ENCODE measurements at places on chromosomes 1 and 21. TPM values are rescaled to one million over a fixed set of nuclear protein-coding genes. Genes with fewer than 3 reads are reported as not detected.

DNA sequence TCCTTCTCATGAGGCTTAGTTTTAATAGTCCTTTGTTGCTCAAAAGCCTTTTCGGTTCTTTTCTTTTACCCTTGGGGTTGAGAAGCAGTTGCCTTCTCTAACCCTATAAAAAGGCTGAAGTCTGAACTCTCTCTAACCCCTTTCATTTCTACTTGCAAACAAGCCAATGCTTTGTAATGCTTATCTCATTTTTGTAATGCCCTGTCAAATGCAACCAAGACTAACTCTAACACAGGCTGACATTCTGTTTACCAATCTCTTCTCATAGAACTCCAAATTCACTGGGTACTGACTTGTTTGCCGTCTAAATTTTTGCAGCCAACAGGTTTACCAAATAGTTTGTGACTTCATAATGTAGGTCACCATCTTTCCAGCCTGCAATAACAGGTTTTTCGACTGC is 233.9 kb upstream of the SNX7 start:
- DNase-seq: no peak

DNA sequence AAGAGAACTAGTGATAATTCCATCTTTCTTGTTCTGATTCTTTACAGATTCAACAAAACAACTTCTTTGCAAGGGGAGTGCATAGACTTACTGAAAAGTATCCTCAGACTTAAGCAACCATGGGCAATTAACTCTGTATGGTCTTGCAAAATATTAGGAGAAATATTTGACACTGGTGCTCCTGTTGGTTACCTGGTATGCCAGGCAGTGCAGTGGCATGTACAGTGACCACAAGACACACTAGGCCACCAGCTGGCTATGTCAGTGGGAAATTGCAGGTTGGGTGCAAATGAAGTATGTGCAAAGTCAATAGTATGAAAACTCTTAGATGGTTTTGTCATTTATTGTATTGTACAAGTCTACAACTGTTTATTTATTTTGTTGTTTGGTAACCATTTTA is 34.5 kb downstream of the EPS15 start:
- no peak for DNase-seq

- DNase-seq: no peak
These were observed 522 bp downstream of the TEX35 start for GRCh38 chr1:178513278-178513983.

DNA sequence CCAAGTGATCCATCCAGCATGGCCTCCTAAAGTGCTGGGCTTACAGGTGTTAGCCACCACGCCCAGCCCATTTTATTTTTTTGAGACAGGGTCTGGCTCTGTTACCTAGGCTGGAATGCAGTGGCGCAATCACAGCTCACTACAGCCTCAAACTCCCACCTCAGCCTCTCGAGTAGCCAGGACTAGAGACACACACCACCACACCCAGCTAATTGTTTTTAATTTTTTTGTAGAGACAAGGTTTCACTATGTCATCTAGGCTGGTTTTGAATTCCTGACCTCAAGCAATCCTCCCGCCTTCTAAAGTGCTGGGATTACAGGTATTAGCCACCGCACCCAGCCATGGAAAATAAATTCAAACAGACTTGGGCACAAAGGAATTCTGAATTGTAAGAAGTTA is 31.9 kb downstream of the PUM1 start:
- no peak for DNase-seq

- peak; percentile 1 for DNase-seq
These were observed 524.0 kb downstream of the LRRIQ3 start for GRCh38 chr1:73673971-73674370.

SPRR2F gene
- not detected for total RNA-seq

C1orf146 gene
- not detected for total RNA-seq

IVL gene
- total RNA-seq: not detected

- DNase-seq: peak; percentile 37
These were observed 18.7 kb upstream of the GOLT1A start for GRCh38 chr1:204232526-204232925.

GRCh38 chr1:210731193-210731592 is 402.5 kb downstream of the HHAT start:
- no peak for DNase-seq

GRCh38 chr1:201349092-201349491 is 28.4 kb downstream of the TNNT2 start:
- no peak for DNase-seq

- peak; percentile 42 for DNase-seq
These were observed 138.2 kb downstream of the COL24A1 start for GRCh38 chr1:86018283-86018923.

DNA sequence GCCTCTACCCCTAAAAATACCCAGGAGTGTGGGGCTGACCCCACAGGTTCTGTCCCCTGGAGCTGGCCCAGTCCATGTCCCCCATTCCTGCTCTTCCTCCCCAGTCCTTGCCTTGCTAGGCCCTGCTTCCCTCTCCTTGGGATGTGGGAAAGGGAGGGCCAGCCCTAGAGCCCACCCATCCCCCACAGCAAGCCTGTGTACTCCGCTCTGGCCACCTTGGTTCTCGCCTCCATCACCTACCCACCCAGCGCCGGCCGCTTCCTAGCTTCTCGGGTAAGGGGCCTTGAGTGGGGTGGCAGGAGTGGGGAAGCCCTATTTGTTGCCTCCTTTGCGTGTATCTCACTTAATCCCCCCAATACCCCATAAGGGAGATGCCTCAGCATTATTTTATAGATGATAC is 6.7 kb downstream of the CLCNKB start:
- no peak for DNase-seq

- DNase-seq: no peak
These were observed 5.5 kb downstream of the AMPD2 start for GRCh38 chr1:109625176-109625575.

KRTAP22-1 gene
- not detected for total RNA-seq

- DNase-seq: no peak
These were observed 11.2 kb upstream of the CAPN2 start for GRCh38 chr1:223700942-223701637.

DNA sequence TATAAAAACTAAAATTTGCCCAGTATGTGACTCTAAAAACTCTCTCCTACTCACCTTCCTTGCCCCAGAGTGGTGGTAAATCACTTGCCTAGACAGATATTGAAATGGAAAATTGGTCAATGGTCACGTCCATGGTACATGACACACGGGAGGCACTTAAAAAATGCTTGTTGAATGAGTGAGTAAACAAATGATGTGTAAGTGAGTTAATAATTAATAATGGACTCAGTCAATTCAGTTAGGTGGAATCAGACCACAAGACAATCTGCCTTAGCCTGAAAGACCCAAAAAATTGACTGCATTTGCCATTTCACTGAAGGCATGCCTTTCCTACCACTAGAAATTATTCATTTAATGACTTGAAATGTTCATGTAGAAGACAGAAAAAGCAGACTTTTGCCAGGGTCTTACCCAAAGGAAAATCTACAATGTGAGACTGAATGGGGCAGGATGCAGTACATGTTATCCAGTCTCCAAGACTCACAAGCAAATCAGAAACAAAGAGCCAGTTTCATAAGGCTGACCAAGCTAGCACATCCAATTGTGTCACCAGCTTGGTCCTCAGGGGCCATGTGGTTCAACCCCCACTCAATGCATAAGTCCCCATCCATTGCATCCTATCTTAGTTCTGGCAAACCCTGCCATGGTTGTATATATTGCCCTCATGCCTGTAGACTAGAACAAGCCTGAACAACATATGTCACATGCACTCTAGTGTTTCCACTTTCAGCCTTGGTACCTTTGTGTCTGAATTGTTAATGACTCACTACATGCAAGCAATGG is 73.6 kb downstream of the TBX15 start:
- no peak for DNase-seq

DNA sequence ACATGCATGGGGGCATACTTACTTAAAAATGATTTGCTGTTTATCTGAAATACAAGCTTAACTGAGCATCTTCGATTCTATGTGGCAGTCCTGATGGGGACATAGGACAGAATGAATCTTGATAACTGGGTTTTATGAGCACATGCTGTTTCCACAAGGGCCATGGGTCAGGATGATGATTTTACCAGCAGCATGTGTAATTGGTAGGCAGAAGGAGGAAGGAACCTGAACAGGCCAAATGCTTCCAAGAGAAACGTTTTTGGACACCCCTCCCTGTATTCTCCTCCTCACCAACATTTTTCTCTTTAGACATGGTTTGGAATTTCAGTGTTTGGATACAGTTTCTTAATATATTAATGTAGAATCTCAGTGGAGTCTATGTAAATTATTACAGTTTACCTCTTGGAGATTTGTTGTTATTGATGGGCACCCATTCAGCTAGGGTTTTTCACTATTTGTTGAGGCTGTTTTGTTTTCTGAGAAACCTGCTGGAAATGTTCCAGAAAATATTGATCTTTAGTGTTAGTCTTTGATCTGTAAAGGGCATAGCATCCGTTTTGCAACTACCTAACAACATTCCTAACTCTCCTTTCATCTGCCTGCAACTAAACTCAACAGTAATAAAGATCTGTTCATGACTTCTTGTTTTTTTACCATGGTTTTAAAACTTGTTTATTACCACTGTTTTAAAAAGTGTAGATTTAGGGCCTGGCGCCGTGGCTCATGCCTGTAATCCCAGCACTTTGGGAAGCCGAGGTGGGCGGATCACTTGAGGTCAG is 42.0 kb downstream of the TBCE start:
- DNase-seq: no peak

PKP1 gene
- total RNA-seq: under 0.01 TPM

DNA sequence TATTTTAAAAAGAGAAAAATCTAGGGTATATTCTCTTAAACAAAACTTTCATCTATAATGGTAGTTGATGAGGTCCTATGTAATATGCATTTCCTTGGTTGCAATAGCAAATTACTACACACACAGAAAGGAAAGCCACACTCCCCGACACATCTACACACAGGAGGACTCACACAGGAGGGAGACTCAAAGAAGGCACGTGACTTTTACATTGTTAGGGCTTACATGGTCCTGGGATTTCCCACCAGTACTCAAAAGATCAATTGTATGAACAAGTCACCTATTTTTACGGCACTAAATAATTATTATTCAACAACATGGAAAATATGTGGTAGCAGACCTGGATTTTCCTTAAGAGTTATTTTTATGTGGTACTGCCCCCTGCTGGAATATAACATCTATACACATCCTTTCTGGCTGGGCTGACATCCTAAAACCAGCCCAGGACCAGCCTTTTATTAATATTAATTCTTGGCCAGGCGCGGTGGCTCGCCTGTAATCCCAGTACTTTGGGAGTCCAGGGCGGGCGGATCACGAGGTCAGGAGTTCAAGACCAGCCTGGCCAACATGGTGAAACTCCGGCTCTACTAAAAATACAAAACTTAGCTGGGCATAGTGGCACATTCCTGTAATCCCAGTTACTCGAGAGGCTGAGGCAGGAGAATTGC is 33.9 kb upstream of the LGALS8 start:
- DNase-seq: peak; percentile 79

CSMD2 gene
- total RNA-seq: under 0.01 TPM

DNA sequence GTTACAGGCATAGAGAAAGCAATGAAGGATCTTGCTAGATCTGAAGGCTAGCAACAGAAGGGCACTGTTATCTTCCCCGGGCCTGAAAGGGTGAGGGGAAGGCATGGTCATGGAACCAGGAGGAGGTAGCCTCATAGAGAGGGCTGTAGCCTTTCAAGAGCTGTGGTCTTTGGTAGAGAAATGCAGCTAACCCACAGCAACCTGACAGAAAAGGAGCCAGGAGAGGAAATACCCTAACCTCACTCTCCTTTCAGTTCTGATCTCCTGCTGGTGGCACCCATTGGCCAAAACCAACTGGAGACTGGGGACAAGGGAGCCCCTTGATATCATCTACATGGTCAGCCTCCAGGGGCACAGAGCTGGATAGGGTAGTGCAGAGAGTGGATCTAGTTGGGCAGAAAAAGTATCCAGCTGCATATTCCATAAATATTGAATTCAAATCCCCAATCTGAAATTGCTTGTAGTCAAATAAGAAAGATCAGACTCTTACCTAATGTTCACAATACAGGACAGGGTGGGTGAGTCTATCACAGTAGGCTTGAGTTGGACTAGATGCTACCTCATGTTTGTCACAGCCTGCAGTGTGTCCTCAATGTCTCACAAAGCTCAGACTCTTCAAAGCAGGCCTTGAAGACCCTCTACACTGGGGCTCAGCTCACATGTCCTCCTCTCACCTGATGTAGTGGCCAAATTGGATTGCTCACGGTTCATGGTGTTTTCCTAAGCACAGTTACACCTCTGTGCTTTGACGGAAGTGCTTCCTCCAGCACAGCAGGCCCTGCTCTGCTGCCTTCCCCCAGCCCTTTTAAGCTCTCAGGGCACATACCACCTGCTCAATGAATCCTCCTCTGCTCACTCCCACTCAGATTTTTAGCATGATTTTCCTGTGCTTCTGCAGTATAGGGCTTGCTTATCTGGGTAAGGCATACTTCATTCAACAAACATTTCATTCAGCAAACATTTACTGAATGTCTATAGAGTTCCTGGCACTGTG is 74.1 kb upstream of the JUN start:
- no peak for DNase-seq

FAM3B gene
- total RNA-seq: not detected

FAM78B gene
- 0.40 TPM for total RNA-seq

DNA sequence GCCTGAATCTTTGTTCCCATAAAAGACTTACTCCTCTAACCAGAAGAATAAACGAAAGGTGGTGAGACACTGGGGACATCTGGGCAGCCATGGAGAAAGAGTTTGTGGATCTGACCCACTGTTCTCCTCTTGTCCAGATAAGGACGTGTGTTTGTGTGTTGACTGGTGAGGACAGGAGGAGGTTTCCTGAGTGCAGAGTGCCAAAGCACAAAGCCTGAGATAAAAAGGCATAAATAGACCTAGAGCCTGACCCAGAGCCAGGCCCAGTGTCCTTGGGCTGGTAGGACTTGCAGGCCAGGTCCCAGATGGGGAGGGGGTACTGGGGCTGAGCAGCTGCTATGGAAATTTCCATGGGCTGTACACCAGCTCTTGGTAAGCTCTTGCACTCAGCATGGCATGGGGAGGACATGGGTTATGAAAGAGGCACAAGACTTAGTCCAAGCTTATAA is 19.6 kb upstream of the COQ8A start:
- no peak for DNase-seq

DNA sequence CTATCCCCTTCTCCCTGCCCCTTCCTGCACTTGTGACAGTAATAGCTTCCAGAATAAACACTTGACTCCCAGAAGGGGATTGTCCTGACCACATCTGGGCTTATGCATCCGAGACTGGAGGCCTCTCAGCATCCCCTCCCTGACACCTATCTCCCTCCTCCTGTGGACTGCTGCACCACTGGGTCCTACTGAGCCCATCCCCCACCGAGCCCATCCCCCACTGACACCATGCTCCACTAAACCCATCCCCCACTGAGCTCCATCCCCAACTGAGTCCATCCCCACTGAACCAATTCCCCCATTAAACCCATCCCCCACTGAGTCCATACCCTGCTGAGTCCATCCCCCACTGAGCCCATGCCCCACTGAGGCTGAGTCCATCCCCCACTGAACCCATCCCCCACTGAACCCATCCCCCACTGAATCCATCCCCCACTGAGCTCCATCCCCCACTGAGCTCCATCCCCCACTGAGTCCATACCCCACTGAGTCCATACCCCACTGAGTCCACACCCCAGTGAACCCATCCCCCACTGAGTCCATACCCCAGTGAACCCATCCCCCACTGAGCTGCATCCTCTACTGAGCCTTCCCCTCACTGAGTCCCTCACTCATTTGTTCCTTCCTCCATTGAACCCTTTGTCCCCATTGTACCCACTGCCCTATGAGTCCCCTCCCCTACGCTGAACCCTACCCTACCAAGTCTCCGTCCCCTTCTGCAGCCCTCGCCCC is 5.6 kb downstream of the PDZK1IP1 start:
- no peak for DNase-seq

Data from lung microvascular endothelial cell (primary cell).